ENCODE measurements at places on chromosomes 1 and 21. TPM values are rescaled to one million over a fixed set of nuclear protein-coding genes. Genes with fewer than 3 reads are reported as not detected.

Gene ATAD3B
- total RNA-seq = 62.9 TPM

Gene OR2L2
- total RNA-seq = 0.10 TPM

Gene CACNA1S
- total RNA-seq = not detected

Gene TBX15
- total RNA-seq = 0.11 TPM

Gene FAM167B
- total RNA-seq = 5.5 TPM

Gene KCNT2
- 0.56 TPM for total RNA-seq

Gene SYCP1
- not detected for total RNA-seq

Gene MIXL1
- total RNA-seq = not detected

Gene ESRRG
- total RNA-seq = 0.10 TPM

Gene MLLT11
- 0.42 TPM for total RNA-seq

Gene APCS
- total RNA-seq = not detected

Gene SNX7
- total RNA-seq = 45.0 TPM

Gene NUP210L
- total RNA-seq = 0.10 TPM

Gene ZNF593OS
- total RNA-seq = not detected

Gene LCE6A
- total RNA-seq = not detected

Gene EPHA2
- 15.7 TPM for total RNA-seq

Gene OPRD1
- 0.12 TPM for total RNA-seq

Gene LRRC42
- total RNA-seq = 23.2 TPM

Gene PGLYRP3
- not detected for total RNA-seq

DNA sequence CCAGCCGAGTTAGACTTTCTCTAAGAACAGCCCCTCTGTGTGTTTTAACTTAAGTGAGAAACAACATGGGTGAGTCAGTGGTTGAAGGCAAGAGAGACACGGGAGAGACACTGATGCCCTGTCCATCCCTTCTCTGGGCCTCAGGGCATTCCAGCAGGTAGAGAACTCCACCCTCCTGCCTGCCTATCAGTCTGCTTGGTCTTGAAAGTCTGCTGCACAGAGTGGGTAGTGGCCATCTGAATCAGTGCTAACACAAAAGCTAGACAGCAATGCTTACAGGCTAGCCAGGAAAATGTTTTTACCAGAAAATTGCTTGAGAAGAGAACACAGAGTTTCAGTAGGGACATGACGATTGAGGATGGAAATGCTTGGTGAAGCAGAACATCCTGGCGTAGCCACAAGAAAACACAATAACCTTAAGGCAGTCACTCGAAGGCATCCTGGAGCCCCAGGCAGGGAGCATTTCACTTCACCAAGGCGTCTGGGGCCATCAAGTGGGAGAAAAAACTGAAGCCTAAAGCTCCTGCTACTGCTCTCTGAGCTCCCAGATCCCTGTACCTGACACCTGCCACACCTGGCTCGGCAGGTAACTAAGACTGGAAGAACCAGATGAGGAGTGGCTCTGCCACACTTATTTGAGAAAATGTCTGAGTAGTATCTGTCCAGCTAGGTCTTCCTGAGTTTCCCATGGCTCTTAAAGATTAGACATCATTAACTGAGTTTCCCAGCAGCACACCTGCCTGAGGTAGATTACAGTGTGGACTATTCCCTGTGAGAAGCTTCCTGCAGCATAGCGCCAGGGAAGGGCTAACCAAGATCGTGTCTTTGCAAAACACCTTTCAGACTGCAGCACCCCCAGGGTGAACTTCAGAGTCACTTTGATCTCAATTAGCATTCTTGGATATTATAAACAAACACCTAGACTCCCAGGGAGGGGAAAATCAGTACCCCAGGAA is 18.1 kb upstream of the LBR start:
- peak; percentile 70 for DNase-seq

GRCh38 chr1:40140211-40140973 is 20.8 kb upstream of the RLF start:
- no peak for DNase-seq

GRCh38 chr1:236854605-236854983 is 59.5 kb downstream of the MTR start:
- DNase-seq = no peak

- no peak for DNase-seq
Observed at GRCh38 chr1:226481133-226481532, 67.4 kb upstream of the STUM start.

- no peak for DNase-seq
Observed at GRCh38 chr21:32467291-32467690, 54.8 kb downstream of the EVA1C start.

DNA sequence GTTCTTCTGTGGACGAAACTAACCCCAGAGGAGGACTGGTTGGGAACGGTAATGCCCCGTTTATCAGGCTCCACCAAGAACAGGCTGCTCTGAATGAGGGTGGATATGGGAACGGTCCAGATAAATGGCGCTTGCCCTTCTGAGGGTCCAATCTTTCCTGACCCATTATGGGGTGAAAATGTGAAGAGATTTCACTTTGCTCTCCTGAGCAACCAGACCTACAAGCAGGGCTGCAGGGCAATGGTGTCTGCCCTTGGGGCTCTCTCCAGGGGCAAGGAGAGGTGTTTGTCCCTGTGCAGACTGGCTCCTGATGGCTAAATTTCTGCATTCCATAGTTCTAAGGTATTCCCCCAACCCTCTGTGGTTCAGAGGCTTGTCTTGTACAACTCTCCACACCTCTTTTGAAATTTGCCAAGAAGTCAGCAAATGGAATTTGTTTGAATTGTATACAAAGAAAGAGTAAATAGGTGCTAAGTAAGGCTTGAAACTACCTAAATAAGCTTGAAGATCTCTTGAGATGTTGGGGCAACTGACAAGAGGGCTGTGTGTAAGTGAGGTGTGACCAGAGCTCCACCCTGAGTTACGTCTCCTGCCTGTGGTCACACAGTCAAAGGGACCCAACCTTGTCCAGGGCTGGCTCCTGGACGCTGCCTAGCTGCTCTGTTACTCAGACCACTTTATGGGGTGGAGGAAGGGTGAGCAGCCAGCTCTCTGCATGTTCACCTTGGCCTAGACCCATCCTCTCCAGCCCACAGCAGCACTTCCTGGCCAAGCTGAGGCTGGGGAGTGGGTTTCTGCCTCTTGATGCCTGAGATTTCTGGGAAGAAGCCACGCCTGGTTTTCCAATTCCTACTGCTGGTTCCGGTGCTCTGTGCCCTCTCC is 24.8 kb downstream of the SLC2A1 start:
- DNase-seq = no peak

GRCh38 chr1:158169105-158169504 is 11.6 kb upstream of the CD1D start:
- DNase-seq = no peak

DNA sequence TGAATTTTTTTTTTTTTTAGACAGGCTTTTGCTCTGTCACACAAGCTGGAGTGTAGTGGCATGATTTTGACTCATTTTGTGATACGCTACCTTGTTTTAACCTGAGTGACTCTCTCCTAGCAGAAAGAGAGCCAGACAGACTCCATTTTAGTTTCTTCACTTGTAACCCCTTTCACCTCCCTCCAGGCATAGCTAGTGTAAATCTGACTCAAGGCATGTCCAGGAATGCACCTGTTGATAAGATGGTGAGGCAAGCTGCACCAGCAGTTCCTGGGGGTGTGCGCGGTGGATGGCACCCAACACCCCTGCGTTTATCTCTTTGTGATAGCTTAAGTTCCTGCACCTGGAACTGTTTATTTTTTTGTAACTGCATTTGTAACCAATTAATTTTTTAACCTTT is 4.7 kb upstream of the PHACTR4 start:
- no peak for DNase-seq

DNA sequence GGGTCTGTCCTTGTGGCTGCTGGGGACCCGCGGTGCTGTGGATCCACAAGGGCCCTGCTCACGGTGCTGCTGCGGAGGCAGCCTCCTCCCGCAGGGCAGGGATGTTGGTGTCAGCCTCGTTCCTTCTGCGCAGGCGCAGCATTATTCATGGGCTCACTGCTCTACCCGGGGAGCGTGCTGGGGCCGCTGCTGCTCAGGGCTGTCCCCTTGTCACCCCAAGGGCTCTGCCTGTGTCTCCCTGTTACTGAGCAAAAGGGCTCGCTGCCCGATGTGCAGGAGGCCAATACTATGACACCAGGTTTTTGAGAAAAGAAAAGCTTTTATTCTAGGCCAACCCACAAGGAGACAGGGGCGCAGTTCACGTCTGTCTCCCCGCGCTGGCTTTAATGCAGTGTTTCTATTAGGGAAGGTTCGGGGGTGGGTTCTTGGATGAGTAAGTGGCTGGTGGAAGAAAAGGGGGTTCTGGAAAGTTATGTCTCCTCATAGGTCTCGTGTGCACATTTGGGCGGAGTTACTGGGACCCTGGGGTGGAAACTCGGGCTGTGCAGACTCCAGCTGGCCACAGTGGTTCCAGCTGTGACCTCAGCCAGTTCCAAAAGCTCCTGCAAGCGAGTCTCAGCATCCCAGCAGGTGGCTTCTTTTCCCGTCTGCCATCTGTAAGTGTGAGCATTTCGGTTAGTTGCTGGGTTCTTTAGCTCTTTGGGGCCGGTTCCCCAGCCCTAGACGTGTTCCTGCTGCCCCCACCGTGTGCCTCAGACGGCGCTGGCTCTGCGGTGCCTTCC is 40.8 kb upstream of the LRRC3 start:
- DNase-seq = no peak

DNA sequence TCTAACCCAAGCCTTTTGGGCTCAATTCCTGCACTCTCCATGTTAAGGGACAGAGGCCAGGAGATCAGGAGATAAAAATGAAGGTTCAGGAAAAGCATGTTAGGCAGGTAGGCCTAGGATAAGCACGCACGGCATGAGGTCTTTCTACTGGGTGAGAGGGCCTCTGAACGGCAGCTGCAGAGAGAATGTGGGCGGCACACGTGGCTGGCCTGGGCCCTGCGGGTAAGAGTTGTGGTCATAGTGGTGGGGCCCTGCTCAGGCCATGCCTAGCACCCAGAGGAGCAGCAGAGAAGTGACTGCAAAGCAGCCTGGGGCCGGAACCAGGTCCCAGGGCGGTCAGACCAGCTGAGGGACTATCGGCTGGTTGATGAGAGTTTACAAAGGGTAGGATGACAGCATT is 7.5 kb upstream of the FOXO6 start:
- peak; percentile 18 for DNase-seq

DNA sequence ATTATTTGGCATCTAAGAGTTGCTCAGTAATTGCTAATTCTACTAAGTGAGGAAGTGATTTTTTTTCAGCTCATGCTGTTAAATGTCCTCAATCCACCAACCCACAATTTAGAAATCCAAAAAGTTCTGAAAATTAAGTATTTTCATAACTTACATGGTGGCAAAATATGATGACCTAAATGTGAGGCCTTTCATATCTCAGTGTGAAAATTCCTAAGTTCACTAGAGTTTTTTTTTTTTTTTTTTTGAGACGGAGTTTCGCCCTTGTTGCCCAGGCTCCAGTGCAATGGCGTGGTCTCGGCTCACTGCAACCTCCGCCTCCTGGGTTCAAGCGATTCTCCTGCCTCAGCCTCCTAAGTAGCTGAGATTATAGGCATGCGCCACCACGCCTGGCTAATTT is 5.6 kb downstream of the NUCKS1 start:
- no peak for DNase-seq

- no peak for DNase-seq
Observed at GRCh38 chr1:152697701-152698600, at the start of gene LCE2A. LCE2A (plus strand) TSS chr1:152698345; CDS start chr1:152698902, 557 bp downstream.

DNA sequence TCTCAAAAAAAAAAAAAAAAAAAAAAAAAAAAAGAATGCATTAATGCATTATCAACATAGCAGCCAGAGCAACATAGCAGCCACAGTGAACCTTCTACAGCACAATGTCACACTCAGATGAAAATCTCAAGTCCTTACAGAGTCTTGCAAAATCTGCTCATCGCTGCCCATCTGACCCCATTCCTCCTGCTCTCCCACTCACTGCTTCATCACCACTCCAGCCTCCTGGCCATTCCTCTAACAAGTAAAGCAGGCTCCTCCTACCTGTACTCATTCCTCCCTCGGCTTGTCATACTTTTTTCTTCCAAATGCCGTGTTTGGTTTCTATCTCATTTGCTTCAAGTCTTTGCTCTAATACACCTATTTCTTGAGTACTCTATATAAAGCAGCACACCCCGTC is 29.5 kb downstream of the BRINP2 start:
- no peak for DNase-seq

DNA sequence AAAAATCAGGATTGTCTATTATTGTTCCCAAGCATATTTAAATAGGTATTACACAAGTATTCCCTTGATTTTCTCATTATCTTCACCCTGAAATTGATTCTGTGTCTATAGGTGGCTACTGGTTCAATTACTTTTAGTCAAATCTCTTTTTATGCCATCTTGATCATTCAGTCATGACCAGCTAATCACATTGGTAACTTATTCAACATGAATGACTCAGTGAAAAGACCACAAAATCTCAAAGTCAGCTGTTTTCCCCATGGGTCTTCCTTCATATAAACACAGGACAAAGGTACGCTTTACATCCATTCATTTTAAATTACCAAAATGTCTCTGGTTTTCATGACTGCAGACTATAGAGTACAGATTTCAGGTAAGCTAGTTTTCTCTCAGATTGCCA is 23.7 kb upstream of the NRIP1 start:
- DNase-seq = no peak

DNA sequence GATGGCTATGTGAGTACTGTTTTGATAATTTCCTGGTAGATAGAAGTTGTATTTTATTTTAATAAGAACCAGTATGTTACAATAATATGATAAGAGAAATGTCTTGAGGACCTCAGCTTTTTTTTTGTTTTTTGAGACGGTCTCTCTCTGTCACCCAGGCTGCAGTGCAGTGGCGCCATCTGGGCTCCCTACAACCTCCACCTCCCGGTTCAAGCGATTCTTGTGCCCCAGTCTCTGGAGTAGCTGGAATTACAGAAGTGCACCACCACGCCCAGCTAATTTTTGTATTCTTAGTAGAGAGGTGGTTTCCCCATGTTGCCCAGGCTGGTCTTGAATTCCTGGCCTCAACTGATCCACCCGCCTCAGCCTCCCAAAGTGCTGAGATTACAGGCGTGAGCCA is 968.1 kb upstream of the ADGRL4 start:
- no peak for DNase-seq

GRCh38 chr21:40803101-40803500 is 43.9 kb downstream of the DSCAM start:
- no peak for DNase-seq

DNA sequence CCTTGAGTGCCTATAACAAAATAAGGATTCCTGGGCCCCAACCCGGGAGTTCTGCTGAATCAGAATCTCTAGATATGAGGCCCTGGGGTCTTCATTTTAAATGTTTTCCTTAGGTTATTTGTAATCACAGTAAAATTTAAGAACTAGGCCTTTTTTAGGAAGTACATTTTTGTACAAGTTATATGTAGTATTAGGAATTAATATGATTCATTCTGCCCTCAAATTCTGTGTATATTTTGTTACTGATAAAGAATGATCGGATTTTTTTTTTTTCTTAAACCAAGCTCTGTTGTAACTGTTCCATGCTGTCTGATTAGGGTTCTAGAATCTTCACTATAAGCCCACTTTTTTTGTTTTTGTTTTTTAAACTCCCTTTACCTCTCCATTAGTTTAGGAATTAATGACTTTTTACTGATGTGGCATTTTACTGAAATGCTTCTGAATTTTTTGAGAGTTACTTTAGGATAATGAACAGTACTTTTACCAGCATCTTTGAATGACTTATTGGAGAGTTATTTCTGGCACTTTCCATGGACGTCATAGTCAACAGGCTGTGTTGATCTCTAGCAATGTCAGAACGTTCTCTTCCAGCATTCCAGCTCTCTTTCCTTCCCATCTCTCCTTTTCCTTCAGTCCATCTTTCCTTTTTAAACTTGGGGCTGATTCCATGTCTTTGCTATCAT is 48.3 kb downstream of the CLIC4 start:
- DNase-seq = no peak

- peak; percentile 26 for DNase-seq
Observed at GRCh38 chr1:226223786-226224244, 351 bp downstream of the MIXL1 start.
